Parietal lobe (tissue), 2 donors: ENCODE measurements at places on chromosomes 13 and 19. TPM values are rescaled to one million over a fixed set of nuclear protein-coding genes. Genes with fewer than 3 reads are reported as not detected.

Gene OLFM4
- total RNA-seq, result 0.31 TPM

Gene CNN1
- not detected for total RNA-seq

Gene OR7A5
- not detected for total RNA-seq

Gene ZNF571
- total RNA-seq, result 17.5 TPM

Gene SPRED3
- total RNA-seq, result 2.5 TPM

Gene ZMYM2
- 228 TPM for total RNA-seq

Gene RFXAP
- 20.3 TPM for total RNA-seq

Gene PSG6
- not detected for total RNA-seq
